Brain (organoid and tissue), 16 donors: ENCODE measurements at places on chromosomes 12 and 14.
A peak's percentile ranks its signal among the peaks of the same experiment; 100 is the strongest.

GRCh38 chr12:56102683-56103065 lies 1.7 kb upstream of the PA2G4 start:
- no peak for DNase-seq

- no peak for DNase-seq
These were observed 272.1 kb upstream of the SEL1L start for GRCh38 chr14:81805785-81806184.

DNA sequence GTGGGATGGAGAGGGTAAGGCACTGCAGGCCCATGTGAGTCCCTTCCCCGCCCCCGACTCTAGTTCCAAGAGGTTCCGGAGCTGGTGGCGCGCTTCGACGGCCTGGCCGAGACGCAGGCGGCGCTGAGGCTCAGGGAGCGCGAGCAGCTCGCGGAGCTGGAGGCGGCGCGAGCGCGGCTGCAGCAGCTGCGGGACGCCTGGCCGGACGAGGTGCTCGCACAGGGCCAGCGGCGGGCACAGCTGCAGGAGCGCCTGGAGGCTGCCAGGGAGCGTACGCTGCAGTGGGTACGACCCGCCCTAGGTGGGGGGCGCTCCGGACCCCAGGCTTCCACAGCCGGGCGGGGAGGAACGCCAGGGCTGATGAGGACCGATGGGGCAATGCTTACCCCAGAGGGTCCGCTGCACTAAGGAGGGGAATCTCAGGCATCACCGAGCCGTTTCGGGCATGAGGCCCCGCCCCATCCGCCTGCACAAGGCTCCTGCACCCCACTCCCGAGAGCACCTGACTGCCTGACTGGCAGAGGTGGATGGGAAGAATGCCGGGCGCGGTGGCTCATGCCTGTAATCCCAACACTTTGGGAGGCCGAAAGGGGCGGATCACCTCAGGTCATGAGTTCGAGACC lies 4.9 kb downstream of the CFAP73 start:
- DNase-seq = peak; percentile 7

DNA sequence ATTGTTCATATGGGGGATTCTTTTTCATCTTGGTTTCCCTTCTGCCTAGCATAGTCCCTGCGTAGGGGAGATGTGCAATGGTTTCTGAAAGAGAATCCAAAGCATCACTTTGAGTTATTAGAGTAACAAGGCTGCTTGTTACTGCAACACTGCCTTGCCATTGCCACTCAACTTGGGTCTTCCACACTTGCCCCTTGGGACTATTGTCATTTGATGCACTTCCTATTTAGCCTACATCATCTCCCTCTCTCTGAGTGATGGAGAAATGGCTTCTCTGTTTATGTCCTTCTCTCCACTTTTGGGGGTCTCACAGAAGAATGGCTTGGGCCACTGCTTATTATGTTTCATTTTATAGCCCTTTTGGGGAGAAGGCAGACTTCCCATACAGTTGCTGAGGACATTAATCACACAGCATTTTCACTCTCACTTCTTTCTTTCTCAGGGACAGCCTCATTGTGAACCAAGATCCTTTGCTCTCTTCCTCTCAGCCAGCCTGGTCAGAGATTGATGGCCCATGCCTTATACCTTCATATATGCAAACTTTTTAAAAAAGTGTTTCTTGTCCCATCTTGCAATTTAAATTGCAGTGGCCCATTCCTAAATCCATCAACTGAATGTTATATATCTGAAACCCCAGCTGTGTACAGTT lies 50.8 kb upstream of the POC1B start:
- no peak for DNase-seq

DNA sequence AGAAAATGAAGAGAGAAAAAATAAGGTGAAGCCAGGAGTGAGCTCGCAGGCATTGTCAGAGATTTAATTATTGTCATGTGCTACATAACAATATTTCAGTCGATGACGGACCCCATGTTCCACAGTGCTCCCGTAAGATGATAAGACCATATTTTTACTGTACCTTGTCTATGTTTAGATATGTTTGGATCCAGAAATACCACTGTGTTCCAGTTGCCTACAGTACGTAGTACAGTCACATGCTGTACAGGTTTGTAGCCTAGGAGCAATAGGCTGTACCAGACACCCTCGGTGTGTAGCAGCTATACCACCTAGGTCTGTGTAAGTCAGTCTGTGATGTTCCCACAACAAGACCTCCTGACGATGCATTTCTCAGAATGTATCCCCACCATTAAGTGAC lies 137.5 kb downstream of the FBXL14 start:
- DNase-seq = no peak

DNA sequence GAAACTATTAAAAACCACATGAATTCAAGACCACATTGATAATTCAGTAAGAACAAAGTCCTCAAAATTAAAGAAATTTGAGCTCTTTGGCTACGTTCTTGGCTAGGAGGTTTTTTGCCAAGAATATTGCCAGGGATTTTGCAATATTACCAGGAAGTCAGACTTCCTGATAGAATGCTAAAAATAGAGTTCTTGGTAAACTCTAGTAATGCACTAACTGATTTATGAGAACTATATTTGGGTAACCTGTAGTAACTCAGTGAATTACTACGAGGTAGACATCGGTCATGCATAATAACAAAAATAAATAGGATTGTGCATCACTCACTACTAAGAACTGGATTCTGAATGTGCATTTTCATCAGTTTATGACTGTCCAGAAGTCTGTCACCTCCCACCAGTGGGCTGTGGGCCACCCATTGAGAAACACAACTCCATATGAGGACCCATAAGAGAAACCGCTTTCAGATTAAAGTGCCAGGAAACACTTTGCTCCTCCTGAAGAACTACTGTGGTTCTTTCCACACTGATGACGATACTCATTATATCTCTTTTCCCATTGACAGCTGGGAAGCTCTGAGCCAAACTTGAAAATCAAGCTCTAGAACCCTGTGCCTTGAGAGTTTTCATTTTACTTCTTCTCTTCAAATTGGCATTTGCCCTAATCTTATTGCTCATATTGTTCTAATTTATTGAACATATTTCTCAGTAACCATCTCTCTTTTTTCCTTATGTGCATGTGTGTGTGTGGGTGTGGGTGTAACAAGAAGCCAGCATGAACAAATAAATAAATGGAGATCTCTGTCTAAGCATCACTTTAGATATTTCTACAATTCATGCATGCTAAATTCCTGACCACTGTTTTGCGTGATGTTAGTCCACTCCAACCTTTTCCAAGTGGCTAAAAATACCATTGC lies 116.6 kb downstream of the BCL11B start:
- DNase-seq = no peak

GRCh38 chr14:90518941-90519256 lies 122.1 kb downstream of the CALM1 start:
- no peak for DNase-seq
